NCI-H1105 treated with DMSO at 0.1 percent for 48 hours (cell line): ENCODE measurements at places on chromosomes 7 and 10.
A peak's percentile ranks its signal among the peaks of the same experiment; 100 is the strongest.

DNA sequence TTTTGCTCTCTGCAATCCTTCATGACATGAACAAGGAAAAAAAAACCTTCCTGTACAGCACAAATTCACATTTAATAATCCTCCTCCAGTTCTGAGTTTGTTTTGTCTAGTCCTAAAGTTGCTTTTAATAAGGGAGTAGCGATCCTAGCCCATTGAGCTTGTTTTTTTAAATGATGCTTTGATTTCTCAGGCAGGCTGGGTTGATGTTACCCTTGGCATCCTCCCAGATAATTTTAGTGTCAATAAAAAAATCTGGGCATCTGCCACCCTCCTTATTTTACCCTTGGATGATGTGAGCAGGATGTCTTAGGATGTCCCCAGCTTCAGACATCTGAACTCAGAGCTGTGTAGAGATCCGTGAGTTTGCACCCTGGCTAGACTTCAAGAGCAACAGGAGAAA lies 33.9 kb upstream of the PROSER2 start:
- DNase-seq: no peak

DNA sequence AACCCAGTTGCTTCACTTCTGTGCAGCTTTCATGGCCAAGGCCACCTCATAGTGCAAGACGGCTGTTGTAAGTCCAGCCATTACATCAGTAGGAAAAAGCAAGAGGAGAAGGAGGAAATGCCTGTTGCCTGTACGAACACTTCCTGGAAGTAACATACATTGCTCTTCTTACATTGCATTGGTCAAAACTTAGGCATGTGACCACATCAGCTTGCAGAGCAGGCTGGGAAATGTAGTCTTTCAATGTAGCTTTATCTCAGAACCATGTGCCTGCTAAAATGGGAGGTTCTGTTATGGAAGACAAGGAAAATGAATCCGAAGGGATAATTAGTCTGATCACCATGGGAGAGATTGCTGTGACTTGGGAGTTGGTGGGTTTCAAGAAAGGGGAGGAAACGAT lies 4.3 kb downstream of the SLC29A3 start:
- peak; percentile 19 for DNase-seq

DNA sequence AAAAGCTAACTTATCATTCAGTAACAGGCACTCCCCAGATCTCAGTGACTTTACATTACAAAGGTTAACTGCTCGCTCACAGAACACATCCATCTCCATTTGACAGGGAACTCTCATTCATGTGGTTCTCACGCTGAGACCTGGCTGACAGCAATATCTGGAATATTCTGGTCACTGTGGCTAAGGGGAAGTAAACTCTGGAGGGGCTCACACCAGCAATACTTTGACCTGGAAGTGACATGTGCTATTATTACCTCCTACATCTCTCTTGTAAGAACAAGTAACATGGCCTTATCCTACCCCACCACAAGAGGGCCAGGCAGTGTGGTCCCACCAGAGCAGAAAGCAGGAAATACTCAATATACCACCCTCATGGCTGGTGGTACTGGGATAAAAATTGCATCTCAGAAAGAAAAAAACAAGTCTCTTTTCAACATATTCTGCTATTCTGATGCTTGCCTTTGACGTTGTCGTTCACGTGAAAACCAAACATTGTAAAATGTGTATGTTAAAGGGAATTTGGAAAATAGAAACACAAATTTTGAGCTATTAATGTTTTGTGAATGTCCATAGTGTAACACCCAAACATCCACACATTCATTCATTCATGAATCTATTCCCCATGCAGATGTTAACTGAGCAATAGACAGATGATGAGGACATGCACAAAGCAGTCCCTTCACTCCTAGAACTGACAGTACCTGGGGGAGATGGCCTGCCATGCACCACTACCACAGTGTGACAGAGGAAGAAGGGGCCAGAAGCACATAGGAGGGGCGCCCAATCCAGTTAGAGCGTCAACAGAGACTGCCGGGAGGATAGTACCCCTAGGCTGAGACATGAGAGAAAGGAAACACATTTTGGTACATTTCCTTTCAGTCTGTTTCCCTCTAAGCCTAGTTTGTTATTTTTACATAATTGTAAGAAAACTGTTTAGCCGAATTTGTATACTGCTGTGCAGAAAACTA lies 166.0 kb upstream of the SP4 start:
- peak; percentile 61 for DNase-seq

DNA sequence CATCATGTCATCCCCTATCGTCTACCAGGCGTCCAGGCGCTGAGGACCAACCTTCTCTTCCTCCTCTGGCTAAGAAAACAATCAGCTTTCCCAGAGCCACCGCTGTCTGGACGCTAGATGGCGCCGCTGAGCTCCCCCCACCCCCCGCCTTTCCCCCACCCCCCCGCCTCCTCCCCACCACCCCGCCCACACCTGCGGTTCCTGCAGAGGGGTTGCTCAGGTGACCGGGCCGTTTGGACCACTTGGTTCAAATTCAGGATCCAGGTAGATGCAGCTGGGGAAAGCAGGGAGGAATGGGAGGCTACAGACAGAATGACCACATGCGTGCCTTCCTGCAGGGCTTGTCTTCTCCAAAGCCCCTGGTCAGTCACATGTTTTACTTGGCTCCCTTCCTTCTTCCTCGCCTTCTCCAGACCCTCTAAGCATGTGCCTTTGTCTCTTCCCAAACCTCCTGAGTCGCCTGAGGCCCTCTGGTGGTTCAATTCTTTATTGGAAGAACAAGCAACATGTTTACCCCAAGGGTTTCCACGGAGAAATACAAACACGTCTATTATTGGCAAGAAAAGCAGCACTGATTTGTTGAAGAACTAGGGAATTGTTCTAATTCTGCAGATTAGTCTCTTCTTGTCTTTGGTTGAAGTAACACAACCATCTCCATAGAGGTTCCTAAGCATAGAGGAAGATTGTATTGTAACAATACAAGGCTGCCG lies 24.7 kb downstream of the AOC1 start:
- DNase-seq: peak; percentile 85

GRCh38 chr10:117168729-117169128 lies 28.6 kb upstream of the KCNK18 start:
- no peak for DNase-seq

DNA sequence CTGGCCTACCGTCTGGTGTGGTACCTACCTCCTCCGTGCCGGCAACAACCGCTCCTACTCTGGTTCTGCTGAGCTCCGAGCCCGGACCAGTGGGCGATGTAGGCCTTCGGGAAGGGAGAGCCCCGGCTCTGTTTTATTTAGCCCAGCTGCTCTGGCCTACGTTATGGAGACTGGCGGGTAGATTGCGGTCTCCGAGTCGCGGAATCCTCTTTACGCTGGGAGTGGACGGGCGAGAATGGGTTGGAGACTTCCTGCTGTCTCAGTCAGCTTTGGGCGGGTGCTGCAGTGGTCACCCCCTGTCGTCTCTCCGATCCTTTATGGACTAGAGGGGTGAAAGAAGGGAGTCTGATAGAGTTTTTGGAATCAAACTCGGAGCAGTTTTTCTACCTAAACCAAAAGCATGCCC lies 406 bp downstream of the CBLL1 start:
- no peak for DNase-seq

GRCh38 chr10:29710128-29710527 lies 75.4 kb upstream of the SVIL start:
- no peak for DNase-seq

- peak; percentile 16 for DNase-seq
Measured at GRCh38 chr7:128302139-128302538, 41.6 kb downstream of the RBM28 start.

DNA sequence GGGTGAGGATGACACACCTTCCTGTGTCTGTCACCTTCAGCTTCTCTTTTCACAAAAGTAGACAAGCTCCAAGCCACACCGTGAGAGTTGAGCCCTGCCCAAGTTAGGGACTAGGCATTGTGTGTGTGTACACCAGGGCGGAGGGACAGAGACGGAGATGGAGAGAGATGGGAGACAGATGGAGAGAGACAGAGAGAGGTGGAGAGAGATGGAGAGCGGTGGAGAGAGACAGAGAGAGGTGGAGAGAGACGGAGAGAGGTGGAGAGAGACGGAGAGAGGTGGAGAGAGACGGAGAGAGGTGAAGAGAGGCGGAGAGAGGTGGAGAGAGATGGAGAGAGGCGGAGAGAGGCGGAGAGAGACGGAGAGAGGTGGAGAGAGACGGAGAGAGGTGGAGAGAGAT lies 207.0 kb downstream of the DNAJB6 start:
- no peak for DNase-seq

- no peak for DNase-seq
Measured at GRCh38 chr10:72379776-72380175, 25.1 kb upstream of the DNAJB12 start.

DNA sequence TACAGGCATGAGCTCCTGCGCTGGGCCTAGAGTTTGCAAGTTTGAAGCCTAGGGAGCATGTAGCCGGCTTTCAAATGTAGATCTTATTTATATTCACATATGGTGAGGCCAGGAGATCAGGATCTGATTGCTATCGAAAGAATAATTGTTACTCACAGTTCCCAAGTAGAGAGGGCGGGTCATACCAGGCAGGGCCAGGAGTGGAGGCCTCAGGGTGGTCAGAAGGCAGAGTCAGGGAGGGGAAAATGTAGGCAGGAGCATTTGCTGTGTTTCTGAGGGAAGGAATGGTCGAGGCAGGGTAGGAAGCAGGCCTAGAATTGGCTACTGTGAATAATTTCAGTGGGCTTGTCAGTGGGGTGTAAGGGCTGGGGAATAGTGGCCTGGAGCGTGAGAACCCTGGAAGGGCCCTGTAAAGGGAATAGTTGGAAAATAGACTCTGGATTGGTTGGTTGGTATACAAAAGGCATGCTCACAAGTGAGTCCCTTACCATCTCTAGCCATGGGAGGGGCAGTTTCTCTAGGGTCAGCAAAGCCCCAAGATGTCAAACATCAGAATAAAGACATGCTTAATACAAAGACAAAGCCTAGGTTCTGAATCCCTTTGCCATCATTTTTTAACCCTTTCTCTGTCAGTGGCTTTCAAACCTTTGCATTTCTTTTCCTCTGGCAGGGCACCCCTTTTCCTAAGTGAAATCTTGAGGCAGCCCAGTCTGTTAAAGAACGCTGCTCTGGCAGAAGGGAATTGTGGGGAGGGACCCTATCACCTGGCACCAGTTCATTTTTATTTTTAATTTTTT lies 36.0 kb upstream of the DLG5 start:
- DNase-seq: no peak

DNA sequence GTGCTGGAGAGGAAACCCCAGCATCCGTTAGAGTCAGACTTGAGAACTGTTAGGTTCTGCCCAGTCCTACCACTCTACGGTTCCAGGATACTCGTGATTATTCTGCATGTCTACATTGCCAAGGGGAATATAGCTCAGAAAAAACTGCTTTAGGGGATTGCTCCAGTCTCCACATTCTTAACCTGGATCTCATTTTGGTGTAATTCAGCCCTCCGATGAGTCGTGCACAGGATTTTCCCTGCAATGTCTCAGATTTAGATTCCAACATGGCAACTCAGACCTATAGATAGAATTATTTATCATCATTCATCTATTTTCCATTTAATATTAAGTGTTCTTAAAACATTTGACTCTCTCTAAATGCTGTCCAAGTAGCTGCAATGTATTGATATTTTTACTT lies 121.1 kb upstream of the ZEB1 start:
- DNase-seq: no peak

- DNase-seq: peak; percentile 39
Measured at GRCh38 chr10:32377458-32378259, 30.7 kb upstream of the EPC1 start.

DNA sequence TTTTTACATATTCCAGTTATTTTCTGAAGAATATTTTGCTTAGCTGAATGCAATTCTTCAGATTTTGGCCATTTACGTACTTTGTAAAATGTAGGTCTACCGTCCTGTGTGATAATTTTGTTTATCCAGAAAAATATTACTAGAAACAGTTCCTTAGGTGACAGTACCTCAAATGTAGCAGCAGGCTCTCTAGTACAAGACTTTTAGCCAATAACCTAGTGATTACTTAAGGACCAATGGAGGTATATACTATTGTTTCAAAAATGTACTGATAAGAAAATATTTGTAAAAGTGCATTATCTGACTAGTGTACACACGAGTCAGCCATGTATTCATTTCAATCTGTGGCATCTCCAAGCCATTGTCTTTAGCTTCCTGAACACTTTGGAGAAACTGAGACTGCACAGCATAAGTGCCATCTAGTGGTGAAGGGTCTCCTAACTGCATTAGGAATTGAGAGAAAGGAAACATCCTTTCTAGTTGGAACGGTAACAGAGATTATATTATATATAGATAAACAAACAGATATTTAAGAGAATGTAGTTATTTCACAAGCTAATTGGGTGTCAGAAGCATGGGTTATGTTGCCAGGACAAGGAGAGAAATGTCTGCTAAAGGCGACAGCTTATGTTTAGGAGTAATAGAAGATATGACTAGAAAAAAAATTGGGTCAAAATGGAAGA lies 23.7 kb downstream of the RTKN2 start:
- DNase-seq: peak; percentile 28

GRCh38 chr7:22640269-22640668 lies 86.7 kb upstream of the IL6 start:
- no peak for DNase-seq

- no peak for DNase-seq
Measured at GRCh38 chr7:116530107-116530820, 5.4 kb downstream of the CAV1 start.

DNA sequence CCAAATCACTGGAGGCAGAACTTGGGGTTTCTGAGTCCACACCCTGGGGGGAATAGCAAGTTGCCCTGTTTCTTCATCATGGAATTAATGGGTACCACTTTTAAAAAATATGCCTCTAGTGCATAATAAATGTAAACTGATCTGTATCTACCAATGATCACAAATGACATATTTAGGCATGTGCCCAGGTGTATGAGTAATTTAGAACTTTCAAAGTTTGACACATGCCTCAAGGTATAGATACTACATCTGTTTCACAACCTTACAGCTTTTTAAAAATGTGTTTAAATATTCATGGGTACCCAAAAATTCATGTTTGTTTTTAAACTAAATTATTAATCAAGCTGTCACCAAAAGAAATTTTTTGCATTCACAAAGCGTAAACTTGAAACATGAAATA lies 226.0 kb downstream of the KIAA1217 start:
- no peak for DNase-seq

GRCh38 chr7:126569402-126569801 lies 683.3 kb downstream of the GRM8 start:
- no peak for DNase-seq

DNA sequence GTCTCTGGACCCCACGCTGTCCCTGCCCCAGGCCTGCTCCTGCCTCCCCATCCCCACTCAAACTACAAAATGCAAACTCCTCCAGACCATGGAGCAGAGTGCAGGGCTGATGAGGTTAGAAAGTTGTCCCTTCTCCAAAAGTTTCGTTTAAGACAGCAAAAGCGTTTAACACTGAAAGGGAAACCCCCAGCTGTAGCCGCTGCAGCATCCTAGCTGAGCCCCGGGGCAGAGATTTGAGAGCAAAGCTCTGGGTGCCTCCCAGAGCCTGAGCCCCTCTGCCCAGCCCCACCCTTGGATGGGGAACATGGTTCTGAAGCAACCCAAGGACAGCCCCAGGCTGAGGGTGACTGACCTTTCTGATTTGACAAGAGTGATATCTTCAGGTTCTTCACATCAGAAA lies 52.8 kb upstream of the ENO4 start:
- DNase-seq: no peak

- DNase-seq: peak; percentile 66
Measured at GRCh38 chr7:20172736-20173334, 44.3 kb downstream of the MACC1 start.

- no peak for DNase-seq
Measured at GRCh38 chr10:80648106-80648505, 110.4 kb downstream of the SH2D4B start.

- DNase-seq: peak; percentile 26
Measured at GRCh38 chr7:77799078-77799964, 748 bp downstream of the PHTF2 start.
